ENCODE measurements at places on chromosomes 2 and 18.

DNA sequence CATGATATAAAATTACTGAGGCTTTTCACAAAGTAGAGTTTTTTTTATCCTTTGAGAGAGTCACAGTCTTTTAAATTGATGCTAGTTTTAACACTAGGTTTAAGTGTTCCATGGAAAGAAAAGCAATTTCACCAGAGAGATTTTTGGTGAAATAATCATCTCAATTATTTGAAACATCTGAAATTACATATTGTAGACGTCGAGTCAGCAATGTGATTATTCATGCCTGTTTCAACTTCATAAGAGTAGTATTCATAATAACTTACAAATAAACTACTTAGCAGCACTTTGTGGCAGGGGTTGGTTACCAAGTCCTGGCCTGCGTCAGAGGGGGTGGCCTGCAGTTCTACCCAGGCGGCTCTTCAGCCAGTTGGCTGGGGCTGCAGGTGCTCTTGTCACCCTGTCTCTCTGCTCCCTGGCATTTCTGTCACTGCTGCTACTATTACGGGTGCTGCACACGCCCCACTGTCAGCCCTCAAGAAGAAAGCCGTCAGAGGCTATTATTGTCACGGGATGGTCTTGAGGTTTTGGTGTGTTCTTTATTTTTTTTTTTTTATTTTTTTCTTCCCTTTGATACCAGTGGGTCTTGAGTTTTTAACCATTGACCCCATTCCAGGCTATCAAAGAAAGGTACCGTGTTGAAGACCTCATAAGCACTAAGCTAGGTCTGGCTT lies 50.4 kb downstream of the MALT1 start:
- no peak for DNase-seq

DNA sequence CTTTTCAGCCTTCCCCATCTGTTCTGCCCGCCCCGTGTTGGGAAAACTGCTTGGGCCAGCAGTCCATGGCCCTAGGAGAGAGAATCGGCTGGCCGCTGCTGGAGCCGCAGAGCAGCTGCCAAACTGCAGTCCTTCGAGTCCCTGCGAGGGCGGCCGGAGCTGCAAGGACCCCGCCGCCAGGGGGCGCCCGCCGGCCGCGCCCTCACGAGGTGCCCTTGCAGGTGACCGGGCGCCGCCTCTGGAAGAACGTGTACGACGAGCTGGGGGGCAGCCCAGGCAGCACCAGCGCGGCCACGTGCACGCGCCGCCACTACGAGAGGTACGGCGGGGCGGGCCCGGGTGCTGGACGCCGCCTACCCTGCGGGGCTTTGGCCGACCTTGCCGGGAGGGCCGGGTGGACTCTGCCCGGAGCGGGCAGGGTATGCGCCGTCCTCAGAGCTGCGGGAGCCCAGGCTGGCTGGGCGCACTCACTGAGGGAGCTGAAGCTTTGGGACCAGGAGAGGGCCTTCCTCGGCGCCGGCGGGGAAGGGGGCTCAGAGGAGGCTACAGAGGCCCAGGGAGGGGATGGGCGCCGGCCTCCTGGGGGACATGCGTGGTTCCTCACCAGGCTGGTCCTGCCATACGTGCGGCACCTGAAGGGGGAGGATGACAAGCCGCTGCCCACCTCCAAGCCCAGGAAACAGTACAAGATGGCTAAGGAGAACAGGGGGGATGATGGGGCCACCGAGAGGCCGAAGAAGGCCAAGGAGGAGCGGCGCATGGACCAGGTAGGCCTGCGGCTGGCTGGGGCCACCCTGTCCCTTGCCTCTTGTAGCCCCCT lies 13.6 kb downstream of the ARID5A start:
- no peak for DNase-seq

DNA sequence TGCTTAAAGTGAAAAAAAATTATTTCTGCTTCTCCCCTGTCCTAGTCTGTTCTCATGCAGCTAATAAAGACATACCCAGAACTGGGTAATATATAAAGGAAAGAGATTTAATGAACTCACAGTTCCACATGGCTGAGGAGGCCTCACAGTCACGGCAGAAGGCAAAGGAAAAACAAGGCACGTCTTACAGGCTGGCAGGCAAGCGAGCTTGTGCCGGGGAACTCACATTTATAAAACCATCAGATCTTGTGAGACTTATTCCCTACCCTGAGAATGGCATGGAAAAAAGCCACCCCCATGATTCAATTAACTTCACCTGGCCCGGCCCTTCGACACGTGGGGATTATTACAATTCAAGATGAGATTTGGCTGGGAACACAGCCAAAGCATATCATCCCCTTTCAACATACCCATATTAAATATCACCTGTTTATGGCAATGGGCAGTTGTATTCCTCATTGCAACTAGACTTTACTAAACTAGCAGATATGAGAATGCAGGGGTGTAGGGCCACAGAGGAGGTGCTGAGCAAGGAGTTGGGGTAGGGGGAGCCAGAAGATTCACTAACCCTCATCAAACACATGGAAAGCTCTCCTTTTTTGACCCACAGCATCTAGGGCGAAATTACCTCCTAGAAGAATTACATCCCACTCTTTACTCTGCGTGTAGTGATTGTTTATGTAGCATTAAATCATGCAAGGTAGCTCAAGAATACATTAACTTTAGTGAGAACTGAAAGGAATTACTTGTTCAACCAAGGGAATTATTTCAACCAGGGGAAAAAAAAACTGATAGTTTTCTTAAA lies 183.3 kb upstream of the DOK6 start:
- no peak for DNase-seq

DNA sequence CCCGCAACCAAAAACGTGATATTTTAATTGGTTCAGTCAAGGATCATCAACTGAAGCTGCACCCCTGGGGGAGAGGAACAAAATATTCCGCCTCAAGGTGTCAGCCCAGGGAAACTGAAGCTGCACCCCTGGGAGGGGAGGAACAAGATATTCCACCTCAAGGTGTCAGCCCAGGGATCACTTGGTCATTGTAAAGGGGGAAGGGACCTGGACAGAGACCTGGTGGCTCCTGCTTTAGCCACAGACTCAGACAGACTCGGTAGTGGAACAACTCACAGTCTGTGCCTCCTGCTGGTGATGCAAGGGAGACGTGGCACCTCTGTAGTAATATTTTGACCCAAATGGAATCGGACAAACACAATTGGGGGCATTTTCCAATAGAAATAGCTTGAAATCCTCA lies 75.1 kb downstream of the GBX2 start:
- no peak for DNase-seq

DNA sequence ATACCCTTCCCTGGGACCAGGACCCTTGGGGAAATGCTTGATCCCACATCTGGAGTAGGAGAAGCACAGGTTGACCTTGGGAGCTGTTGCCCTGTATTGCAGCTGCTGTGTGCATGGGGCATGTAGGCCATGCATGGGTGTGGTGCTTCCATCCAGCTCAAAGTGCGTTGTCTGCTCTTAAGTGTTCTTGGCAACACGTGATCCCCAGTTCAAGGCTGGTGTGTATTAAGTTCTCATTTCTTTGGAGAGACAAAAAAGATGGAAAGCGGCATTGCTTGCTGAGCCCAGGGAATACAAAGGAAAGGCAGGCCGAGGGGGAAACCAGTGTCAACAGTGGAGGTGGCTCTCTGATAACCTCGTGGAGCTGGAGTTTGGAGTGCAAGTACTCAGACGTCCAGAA lies 110.7 kb downstream of the RTP5 start:
- DNase-seq, result no peak

DNA sequence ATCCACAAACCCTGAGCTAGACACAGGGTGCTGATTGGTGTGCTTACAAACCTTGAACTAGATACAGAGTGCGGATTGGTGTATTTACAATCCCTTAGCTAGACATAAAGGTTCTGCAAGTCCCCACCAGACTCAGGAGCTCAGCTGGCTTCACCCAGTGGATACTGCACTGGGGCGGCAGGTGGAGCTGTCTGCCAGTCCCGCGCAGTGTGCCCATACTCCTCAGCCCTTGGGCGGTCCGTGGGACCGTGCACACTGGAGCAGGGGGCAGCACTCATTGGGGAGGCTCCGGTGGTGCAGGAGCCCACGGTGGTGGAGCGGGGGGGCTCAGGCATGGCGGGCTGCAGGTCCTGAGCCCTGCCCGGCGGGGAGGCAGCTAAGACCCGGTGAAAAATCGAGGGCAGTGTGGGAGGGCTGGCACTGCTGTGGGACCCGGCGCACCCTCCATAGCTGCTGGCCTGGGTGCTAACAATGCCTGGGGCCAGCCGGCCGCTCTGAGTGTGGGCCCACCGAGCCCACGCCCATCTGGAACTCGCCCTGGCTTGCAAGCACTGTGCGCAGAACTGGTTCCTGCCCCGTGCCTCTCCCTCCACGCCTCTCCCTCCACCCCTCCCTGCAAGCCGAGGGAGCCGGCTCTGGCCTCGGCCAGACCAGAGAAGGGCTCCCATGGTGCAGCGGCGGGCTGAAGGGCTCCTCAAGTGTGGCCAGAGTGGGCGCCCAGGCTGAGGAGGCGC lies 75.6 kb downstream of the MOB4 start:
- no peak for DNase-seq
